ENCODE measurements at places on chromosomes 5 and 9.

DNA sequence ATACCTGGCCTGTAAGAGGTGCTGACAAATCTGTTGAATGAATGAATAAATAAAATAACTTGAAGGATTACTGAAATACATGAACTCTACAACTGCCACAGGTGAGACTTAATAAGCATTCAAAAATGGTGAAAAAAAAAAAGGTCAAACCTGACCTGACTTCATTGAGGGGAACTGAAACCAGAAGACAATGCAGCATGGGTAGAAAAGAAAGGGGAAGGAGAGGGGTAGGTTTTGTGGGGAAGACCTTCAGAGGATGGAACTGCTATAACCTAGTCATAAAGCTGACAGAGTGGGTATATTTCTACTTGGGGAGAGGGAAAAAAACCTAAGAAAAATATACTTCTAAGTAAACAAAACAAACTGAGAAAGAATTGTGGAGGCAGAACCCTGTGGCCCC lies 56.6 kb downstream of the RASEF start:
- DNase-seq: no peak

GRCh38 chr9:107863396-107863795 lies 373.8 kb upstream of the KLF4 start:
- DNase-seq: no peak

DNA sequence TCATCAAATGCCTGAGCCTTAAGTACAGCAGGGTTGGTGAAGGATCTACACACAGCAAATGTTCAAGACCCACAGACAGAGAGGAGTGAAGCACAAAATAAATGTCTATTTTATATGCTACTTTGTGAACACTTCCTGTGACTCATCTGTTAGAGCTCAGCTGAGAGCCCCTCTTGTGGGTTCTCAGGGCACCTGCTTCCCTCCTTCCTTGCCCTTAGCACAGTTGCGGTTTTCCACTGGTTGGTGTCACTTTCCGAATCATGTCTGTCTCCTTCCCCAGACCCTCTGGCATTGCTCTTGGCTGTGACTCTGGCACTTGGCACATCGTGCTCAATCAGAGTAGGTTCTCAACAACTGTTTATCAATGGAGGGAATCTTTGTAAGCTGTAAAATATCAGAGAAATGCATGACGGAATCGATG lies 128.5 kb upstream of the STC2 start:
- DNase-seq: no peak

GRCh38 chr9:21836437-21837161 lies 34.2 kb downstream of the MTAP start:
- no peak for DNase-seq

GRCh38 chr9:34744295-34745221 lies 34.6 kb upstream of the CCL21 start:
- DNase-seq: no peak

GRCh38 chr9:136900988-136901515 lies 14.7 kb downstream of the TRAF2 start:
- no peak for DNase-seq

DNA sequence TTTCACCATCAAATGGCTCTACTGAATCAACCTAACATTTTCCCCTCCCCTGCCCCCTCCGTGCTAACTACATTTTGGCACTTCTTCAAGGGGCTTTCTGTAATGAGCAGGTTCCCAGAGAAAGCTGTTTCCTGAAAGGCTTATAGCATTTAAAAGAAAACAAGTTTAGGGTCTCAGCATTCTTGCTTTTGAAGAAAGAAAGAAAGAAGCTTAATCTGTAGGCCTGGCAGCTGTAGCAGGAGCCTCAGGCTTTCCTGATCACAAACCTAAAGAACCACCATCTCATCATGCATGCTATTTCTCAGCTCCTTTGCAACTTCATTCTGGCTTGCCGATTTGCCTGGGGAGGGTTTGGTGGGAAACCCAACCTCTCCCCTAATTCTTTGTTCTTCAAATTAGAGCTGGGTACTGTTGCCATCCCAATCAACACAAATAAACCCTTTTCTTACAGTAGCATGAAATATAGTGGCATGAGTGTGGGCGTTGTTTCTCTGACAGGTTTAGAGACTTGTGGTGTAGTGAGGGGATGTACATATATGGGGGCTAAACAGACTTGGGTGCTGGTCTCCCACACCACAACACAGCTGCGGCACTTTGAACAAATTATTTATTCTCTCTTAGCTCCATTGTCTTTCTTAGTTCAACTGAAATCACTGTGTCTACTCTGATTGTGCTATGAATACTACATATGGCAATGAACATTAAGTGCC lies 160.5 kb upstream of the TNC start:
- no peak for DNase-seq

DNA sequence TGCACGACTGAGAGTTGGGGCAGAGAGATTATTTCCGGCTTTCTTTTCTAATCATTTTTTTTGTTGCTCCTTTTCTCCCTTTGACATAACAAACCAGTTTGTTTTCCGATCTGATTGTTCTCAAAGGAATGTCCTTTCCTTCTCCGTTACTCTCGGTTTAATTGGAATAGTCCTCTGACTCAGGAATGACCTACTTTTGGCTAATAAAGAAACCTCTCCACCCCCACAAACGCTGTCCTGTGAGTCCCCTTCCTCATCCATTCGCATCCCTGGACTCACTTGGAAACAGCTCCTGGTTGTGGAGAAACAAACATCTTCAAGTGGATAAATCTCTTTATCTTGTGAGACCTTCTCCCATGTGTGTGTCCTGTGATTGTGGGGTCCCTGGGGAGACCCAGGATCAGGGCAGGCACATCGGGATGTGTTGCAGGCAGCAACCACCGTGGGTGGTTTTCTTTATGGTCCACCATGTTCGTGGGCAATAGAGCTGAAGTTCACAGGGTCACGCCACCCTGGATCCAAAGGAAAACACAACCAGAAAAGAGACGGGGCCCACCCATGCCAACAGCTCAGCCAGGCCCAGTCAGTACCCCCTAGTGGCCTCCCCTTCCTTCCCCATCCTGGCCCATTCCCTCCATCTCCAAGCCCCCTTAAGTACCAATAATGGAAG lies 45.2 kb upstream of the NEK6 start:
- no peak for DNase-seq

DNA sequence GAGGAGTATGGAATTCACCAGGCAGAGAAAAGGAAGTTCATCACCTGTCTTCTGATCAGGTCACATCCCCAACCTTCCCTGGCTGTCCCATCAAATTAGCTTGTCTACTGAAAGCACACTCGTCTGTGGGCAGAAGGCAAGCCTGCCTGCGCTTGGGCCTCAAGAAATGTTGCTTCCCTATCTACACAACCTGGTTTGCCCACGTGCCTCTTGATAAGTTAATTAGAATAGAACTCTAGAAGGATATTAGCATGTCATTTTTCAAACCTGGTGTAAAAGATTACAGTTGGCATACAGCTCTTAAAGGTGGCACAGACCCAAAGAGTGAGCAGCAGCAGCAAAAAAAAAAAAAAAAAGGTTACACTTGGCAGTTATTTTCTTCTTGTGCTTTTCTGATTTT lies 5.1 kb downstream of the TTC23L start:
- no peak for DNase-seq

- no peak for DNase-seq
Measured at GRCh38 chr9:1598270-1598669, 416.9 kb upstream of the SMARCA2 start.

DNA sequence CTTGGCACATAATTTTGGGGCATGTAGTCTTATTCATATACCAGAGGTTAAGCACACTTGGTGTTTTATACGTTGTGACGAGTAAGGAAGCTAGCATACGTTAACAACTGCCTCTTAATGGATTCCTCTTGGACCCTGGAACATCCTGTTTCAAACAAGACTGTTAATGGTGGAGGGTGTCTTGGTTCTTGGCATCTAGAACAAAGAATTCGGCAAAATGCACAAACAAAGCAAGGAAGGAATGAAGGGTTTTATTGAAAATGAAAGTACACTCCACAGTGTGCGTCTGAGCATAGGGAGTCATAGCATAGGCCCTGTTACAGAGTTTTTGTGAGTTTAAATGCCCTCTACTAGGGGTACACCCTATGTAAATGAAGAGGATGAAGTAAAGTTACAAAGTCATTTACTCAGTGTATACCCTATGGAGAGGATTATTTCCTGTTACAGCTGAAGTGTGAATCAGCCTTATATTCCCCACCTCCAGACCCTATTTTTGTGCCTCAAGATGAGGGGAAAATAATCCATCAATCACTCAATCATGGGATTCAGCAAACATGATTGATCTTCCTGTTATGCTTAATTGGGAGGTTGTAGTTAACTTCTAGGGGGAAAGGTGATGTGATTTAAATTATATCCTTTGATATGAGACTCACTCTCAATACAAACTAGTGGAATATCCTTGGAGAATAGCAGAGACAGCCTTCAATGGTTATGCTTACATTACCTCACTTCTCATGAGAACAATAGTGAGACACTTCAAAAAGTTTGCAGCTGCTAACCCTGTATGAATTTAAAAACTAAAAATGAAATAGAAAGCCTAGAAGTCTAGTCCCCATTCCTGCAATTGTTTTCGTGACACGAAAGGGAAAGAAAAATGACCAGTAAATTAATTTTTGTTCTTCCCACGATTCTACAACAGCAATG lies 84.9 kb upstream of the MYO10 start:
- no peak for DNase-seq

- no peak for DNase-seq
Measured at GRCh38 chr5:123157791-123158581, 68.9 kb downstream of the PRDM6 start.

GRCh38 chr9:86684148-86684547 lies 263.2 kb downstream of the GAS1 start:
- no peak for DNase-seq

DNA sequence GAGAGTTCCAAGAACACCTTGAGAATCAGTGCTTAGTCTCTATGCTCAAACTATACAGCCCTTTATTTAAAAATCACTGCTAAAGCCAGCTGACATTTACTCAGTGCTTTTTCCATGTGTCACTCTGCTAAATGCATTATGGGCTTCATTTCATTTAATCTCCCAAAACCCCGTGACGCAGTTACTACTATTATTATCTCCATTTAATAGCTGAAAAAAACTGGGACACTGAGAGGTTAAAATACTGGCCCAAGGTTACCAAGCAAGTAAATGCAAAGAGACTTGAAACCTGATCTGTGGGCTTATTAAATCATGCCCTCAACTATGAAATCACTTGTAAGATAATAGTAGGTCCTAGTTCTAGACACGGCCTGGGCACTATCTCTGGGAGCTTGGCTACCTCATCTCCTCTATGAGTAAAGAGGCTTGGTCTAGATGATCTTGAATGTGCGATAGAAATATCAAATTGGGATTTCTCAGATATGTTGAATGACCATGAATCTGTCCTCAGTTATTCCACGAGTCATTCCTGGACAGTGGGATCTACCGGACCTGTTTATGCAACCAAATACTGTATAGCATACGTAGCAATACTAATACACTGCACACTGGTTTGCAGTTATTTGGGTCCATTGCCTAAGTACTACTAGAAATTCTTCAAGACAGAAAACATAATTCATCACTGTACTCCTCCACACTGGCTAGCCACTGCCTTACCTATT lies 32.3 kb downstream of the MARCHF11 start:
- no peak for DNase-seq

- no peak for DNase-seq
Measured at GRCh38 chr5:159178978-159179377, 30.4 kb downstream of the RNF145 start.

DNA sequence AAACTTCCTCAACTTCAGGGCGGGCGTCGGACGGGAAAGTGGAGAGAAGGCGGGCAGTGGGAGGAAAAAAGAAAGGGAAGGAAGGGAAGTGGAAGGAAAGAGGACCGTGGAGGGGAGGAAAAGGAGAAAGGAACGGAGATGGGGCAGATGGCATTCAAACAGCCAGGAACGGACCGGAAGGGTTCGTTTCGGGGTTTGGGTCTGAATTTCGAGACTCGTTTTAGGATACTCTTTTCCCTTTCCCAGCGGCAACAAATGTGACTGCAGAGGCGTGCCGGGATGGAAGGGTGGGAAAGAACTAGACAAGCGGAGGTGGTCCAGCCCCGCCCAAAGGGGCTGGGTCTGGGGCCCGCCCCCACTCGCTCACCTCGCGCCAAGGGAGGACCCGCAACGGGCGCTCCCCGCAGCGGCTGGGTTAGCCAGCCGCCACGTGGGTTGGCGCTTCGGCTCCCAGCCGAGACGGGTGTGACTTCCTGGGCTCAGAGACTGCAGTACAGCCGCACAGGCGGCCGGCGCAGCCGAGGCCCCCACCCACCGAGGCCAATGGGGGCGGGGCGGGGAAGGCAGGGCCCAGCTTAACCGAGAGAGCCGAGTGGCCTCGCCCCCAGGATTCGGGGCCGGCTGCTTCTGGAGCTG lies 2.7 kb downstream of the VCAN start:
- peak; percentile 89 for DNase-seq

DNA sequence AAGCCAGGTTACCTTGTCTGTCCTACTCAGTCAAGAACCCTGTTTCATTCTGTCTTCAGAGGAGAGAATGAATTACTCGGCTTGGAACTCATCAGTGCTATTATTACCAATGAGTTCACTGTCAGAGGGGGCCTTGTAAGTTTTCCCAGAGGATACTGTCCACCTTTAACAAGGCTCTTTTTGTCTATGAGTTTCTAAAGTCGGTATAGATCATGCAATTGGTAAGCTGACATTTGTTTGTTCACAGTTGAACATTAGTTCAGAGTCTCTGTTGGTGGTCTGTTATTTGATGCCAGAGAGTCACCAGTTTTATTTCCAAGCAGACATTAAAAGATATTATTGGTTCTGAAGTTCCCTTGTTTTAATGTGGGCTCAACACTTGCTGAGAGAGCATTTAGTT lies 58.1 kb upstream of the DHFR start:
- DNase-seq: no peak

GRCh38 chr5:157029457-157029856 lies 29.5 kb downstream of the HAVCR1 start:
- no peak for DNase-seq

DNA sequence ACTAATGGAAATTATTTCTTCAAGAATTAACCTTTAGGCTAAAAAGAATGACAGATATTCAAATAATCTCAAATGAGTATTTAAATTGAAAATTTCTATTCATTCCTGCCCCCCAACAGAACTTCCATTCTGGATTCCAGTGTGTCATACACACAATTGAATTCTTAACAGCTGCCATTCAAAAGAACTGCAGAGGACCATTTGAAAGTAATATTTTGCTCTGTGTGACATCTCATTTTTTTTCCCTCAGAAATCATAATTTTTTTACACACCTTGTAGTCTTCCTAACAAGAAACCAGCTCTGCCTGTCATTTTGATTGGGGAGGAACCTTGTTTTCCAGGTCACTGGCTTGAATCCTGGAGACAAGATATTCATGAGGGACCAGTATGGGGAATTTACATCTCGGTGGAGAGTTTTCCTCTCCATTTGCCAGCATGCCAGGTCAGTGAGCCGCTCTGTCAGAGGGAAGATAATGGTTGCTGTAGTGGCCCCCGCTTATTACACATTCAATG lies 358.7 kb upstream of the ITGA1 start:
- DNase-seq: no peak

DNA sequence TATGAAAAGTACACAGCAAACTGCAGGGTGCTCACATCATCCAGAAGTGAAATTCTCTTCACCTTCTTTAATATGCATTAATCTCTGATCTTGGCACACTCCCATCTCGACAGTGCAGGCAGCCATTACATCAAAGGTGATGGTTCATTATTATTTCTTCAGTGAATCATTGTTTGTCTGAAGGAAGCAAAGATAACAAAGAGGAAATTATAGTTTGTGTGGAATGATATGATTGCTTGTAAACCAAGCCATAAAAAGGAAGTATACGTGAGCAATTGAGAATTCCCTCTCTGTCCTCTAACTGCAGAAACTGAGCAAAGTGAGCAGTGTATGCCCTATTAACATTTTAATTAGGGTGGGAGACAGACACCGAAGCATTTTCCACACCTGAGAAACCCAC lies 171.6 kb upstream of the PPP1R2B start:
- DNase-seq: no peak

GRCh38 chr9:8371686-8372085 lies 572.1 kb upstream of the DMAC1 start:
- DNase-seq: no peak

Measured in NCI-H345 (cell line).